Activated CD4-positive, alpha-beta memory T cell treated with anti-CD3 and anti-CD28 coated beads for 36 hours (primary cell): ENCODE measurements at places on chromosomes 7 and 10.
A peak's percentile ranks its signal among the peaks of the same experiment; 100 is the strongest.

- no peak for DNase-seq
Observed at GRCh38 chr10:70668454-70668970, 3.8 kb upstream of the ADAMTS14 start.

DNA sequence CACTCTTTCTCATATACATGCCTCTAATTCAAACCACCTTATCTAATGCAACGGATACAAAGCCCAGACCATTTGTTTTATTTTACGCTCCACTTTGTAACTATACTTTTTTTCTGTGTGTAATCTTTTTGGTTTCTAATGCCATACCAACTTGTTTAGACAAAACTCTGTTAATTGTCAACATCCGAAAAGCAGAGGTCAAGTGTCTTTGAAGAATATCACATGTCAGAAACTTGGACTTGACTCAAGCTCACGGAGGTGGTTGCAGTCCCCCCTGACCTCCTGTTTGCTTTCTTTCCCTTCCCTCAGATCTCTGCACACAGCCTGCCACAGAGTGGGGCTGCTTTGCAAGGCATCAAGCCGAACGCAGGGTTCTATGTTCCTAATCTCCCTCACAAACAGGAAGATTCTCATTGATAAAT is 698.9 kb downstream of the PARD3 start:
- DNase-seq, result no peak

DNA sequence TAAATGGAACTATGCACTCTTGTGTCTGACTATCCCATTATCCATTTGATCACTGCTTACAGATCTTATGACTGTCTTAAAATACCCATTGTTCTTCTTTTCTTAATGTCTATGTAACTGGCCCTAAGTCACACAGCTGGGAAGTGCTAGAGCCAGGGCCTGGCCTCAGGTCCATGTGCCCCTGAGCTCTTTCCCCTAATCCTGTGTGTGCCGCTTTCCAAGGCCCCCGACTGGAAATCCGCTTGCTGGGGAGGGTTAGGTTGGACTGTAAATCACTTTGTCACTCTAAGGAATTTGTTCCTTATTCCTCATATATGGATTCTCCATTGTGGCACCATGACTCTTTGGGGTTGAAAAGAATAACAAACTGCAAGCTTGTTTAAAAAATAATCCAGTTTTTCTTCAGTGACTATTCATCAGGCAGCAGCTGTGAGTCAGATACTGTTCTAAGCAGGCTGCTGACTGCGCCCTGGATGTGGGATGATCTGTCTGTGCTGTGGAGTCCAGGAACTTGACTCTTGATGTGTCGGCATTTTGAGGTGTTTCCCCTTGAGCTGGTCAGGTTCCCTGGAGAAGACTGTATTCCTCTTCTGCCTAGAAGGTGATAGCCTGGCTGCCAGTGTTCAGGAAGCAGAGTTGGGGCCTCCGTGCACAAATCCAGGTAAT is 236.3 kb downstream of the SDK1 start:
- DNase-seq, result no peak

DNA sequence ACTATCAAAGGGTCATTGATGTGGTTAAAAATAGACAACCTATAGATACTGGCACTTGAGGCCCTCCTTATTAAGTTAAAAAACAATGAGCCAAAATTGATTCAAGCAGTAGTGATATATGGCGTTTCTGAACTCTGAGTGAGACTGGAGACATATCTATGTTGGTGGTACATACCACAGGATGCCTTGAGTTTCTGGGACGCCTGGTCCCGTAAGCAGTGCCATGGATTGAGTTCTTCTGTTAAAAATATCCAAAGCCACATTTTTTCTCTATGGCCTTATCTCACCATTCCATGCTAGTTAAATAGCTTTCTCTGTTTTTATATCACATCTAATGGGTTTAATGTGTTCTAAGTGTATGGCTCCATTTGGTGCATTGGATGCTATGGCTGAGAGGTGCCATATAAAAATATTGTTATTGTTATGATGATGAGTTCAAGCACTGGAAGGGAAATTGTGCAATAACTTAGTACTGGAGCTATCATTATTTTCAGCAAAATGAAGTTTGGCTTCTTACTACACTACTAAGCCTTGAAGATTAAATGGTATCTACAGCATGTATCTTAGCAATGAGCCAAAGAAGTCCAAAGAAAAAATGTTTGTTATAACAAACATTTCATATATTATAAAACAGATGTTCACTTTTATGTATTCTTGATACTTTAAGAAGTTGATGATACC is 713.9 kb downstream of the SUGCT start:
- no peak for DNase-seq

DNA sequence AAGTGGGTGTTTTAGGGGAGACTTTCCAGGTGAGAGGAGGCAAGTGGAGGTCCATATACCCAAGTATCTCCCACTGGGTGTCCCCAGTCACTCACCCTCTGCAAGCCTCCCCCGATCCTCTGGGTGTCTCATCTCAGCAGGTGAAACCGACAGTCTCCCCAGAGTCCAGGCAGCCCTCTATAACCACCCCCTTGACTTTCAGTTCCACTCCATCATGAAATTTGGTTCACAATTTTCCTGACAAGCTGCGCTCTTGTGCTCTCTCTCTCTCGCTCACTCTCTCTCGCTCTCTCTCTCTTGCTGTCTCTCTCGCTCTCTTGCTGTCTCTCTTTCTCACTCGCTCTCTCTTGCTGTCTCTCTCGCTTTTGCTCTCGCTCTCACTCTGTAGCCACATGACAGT is 8.1 kb upstream of the RABGEF1 start:
- no peak for DNase-seq

- DNase-seq, result no peak
Observed at GRCh38 chr10:64535131-64535867, 1014.1 kb downstream of the REEP3 start.

GRCh38 chr10:11204351-11204942 is 186.8 kb downstream of the CELF2 start:
- no peak for DNase-seq

DNA sequence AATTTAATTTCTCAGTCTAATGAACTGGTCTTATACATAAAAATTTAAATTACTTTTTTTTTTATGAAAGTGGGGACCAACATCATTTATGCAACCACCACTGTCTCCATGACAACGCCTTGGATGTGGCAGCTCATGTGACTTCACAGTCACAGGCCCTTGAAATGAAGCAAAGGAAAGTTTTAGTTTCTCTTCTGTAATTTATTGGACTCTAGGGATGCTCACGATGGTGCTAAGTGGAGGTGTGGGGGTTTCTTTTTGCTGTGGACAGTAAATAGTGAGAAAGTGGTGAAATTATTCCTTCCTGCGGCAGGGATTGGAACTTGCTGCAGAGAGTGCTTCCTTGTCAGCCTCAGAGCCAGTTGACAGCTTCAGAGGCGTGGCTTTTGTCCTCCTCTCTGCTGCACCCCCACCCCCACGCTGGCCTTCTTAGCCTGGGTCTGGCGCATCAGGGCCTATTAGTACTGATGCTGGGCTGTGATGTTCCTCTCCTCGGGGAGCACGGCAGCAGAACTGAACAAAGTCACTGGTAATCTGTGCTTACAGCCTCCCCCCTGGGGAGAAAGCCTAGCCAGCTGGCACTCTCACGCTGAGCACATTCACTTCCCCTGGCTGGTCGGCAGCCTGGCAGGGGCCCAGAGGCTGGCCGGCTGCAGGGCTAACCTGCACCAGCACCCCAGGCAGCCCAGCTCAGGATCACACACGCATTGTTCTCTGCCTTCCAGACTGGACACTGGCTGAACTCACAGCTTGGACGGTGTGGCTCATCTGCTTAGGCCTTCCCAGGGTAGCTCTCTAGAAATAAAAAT is 517.5 kb upstream of the GALNT17 start:
- DNase-seq, result no peak

DNA sequence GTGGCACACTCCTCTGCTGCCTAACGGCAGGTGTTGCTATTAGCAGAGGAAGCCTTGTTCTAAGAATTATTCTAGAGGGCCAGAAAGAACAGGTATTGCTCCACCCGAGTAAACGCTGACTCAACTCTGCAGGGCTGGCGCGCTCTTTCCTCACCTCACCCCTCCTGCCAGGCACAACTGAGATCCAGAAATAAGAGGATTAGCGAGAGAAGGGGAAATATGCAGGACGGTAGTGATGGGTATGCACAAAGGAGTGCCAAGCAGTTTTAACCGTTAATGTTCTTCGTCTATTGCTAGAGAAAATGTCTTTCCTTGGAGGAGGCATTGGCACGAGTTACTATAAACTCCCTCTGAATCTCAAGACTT is 369 bp upstream of the SCIN start:
- no peak for DNase-seq

DNA sequence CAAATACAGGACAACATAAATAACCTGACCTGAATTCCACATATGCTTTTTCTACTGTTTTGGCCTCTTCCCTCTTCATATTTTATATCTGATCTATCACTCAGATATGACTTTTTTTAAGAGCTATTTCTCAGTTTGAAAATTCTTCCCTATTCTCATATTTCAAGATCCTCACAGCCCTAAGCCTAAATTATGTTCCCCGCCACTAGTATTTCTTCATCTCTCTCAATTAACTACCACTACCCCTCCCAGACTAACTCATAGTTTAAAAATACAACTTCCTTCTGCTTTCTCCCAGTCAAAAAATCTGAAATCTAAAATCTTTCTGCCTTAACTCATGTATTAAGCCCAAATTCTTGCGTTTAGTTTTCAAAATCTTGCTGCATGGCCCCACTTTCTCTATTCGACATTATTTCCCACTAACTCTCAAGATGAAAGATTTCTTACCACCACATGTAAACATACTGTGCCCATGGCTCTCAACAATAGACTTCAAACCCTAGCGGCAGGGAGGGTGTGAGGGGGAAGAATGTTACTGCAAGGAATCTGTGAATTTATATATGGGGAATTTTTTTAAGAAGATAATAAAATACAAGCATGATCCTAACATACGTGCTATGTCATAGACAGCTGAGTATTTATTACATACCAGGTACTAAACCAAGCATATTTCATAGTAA is 64.6 kb downstream of the TFEC start:
- no peak for DNase-seq

DNA sequence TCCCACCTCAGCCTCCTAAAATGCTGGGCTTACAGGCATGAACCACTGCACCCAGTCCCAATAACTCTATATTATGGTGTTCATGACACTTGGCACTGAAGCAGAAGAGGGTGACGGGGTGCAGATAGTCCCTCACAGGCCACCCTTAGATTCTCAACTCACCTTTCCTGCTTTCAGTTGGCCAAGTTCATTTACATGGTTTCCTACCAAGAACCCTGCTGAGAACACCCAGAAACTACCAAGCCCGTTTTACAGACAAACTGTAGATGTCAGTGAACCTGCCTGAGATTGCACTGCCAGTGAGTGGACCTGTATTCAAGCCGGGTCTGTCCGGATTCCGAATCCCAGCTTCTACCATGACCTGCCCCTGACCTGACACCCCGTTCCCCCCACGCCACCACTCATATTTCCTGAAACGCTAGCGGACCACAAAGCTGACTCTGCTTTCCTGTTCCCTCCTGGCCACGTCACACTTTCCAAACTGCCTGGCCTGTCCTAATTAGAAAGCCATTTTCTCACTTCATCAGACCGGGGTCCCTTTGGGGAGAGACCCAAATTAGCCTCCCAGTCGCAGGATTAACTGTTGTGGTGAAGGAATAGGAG is 17.3 kb downstream of the GRID2IP start:
- DNase-seq, result peak; percentile 84

- no peak for DNase-seq
Observed at GRCh38 chr10:130045091-130045652, 65.5 kb downstream of the C10orf143 start.

DNA sequence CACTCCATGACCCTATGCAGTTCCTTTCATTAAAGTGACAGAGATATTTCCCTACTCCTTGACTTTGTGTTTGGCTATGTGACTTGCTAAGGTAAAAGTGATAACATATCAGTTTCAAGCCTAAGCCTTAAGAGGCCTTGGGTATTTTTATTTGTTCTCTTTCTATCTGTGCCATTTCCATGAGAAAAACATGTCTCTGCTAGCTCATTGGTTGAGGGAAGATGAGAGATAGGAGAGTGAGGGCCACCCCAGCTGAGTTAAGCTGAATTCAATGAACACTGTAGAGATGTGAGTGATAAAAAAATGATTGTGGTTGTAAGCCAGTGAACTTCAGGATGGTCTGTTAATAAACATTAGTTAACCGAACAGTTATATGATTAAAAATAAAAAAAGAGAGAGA is 13.4 kb downstream of the TASOR2 start:
- DNase-seq, result no peak
